ENCODE measurements at places on chromosomes 6 and 20.
A peak's percentile ranks its signal among the peaks of the same experiment; 100 is the strongest.

- no peak for DNase-seq
Measured at GRCh38 chr6:135286962-135287538, 105.9 kb downstream of the MYB start.

DNA sequence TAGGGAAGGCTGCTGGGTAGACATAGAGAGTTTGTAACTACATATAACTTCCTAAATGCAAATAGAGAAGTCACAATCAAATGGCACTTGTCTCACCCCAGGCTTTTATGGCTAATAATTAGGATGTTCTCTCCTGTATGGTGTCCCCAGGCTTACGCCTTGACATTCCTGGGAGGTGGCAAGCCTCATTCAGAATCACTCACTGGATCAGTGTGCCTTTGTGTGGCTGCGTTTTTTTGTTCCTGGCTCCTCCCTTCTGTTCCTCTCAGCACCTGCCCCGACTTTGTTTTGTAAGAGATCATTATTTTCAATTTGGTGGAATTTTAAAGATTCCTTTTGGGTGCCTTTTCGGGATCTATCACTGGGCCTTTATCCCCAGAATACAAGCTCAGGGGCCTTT is 5.7 kb downstream of the LAMP5 start:
- DNase-seq, result no peak

- DNase-seq, result no peak
Measured at GRCh38 chr6:24255676-24256075, 102.2 kb downstream of the DCDC2 start.

GRCh38 chr6:9428421-9429172 is 986.3 kb downstream of the TFAP2A start:
- peak; percentile 51 for DNase-seq

GRCh38 chr6:118663993-118664985 is 12.9 kb upstream of the CEP85L start:
- DNase-seq, result peak; percentile 12

DNA sequence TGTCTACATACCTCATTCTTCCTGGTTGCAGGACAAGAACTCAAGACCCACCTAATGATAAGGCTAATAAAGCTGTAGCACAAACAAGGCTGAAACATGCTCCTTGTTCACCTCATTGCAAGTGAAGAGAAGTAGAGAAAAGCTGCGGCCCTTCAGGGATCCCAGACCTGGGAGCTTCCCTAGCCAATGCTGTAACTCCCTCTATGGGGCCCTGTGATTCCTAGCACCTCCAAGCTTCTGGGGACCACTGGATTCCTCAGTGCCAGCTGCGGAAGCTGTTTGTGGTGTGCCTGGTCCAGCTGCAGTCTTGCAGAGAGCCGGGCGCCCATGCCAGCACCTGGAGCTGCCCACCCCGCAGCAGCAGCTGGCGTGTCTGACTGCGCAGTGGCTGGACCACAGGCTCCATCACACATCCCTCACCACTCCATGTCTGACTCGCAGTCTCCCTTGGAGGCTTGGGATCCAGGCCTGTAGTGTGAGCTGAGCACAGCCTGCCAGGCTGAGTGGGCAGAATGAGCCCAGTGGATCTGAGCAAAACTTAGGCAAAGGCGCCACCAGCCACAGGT is 737.2 kb upstream of the GJE1 start:
- no peak for DNase-seq

- no peak for DNase-seq
Measured at GRCh38 chr6:25472306-25472705, 179.7 kb upstream of the SCGN start.

- peak; percentile 3 for DNase-seq
Measured at GRCh38 chr6:101851911-101852310, 458.4 kb downstream of the GRIK2 start.

Data from EH (cell line).